Hypothalamus (tissue), 51 donors: ENCODE measurements at places on chromosomes 12 and 14.

DNA sequence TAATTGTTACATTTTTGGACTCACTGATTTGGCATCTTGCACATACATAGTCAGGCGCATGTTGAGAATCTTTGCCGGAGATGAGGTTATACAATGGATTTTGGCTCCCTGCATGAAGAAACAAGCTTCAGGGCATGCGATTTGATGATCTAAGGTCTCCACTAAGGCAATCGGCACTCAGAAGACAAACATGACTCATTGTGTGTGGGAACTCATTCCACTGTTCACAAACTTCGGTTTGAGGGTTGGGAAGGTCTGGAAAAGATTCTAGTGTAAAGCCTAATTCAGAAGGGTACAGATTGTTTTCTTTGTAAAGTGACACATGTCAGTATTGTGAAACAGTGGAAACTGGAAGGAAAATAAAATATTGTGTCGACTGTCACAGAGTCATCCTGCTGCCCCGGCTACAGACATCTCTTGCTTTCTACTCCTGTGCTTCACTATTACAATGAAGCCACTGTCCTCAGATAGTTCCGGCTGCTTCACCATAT is 192.6 kb upstream of the HMGA2 start:
- no peak for DNase-seq

DNA sequence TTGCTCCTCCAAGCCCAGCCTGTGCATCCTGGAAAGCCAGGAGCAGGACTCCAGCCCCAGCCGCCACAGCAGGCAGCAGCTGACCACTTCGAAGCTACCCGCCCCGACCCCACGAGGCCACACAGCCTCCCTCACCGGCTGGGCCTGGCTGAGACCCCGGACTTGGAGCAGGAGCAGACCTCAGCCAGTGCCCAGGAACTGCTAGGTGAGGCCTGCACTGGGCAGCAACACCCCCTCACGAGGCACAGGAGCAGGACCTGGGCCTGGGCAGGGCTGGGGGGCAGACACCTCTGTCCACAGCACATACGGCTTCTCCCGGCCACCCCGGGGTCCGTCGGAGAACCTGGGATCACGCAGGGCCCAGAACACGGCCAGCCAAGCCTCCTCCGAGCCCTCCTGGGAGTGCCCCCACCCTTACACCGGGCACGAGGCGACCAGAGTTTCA is 137.4 kb upstream of the C14orf180 start:
- DNase-seq = no peak

DNA sequence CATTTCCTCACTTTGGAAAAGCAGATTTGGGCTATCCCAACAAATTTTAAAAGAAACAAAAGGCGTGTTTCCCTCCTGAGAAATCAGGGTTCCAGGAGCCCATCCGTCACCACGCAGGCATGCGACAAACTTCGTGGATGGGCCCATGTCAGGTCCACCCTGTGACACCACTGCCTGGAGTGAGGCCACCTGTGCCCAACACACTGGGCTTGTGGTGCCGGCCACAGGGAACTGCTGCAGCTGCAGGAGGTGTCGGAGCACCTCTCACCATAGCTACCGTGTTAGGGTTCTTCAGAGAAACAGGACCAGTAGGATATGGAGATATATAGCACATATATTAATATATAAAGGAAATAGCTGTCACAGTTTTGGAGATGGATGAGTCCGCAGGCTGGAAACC is 53.0 kb upstream of the BCL11B start:
- no peak for DNase-seq

- DNase-seq = no peak
These were observed 364.8 kb downstream of the SNAPC1 start for GRCh38 chr14:62126879-62127478.

DNA sequence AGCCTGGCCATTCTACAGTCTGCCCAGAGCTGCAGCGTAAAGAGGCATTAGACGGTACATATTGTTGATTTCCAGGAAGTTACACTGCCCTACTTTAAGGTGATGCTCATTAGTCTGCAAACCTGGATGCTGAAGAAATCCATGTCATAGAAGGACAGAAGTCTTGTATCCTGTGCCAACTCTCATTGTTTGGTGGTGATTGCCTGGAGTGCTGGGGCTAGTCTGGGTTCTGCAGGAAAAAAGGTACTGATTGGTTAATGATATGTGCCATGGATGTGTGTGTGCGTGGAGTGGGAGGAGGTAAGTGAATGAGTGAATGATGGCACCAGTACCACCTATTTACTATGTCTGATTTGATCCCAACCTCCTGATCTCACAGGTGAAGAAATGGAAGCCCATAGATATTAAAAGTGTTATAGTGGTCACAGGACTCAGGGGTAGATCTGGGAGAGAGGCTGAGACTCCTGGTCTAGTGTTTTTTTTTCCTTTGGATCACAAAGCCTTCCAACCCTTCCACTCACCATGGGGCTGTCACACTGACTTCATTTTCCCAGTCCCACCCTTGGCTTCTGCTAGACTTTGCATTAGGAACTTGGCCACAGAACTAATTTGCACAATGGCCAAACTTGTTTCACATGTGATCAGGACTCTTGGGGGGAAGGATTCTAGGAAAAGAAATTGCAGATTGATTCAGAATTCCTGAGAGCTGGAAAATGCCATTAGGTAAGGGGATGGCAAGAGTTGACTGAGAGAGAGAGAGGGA is 96.1 kb downstream of the TMX1 start:
- DNase-seq = no peak

- no peak for DNase-seq
These were observed 4.8 kb downstream of the TGFB3 start for GRCh38 chr14:75976826-75977581.

- no peak for DNase-seq
These were observed 446.8 kb downstream of the AEBP2 start for GRCh38 chr12:19886065-19886464.

DNA sequence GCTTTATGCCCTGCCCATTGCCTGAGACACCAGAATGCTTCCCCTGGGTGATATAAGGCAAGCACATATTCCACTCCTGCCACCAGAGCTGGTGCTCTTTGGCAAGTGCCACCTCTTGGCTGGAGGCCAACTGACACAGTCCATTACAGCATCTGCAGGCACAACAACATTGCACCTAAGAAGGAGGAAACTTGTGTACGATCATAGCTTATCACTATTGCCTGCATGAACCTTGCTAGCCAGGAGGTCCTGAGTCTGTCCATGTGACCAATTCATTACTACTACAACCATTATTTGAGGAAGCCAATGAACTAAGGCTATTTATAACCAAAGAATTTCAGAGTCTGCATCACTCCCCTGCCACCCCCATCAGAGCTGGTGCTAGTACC is 119.8 kb upstream of the SCAF11 start:
- DNase-seq = no peak

GRCh38 chr12:61213646-61214045 is 1046.6 kb upstream of the USP15 start:
- DNase-seq = no peak

- DNase-seq = no peak
These were observed 285.2 kb downstream of the NAV3 start for GRCh38 chr12:78115889-78116288.

- DNase-seq = no peak
These were observed 9.5 kb downstream of the RITA1 start for GRCh38 chr12:113194971-113195391.

DNA sequence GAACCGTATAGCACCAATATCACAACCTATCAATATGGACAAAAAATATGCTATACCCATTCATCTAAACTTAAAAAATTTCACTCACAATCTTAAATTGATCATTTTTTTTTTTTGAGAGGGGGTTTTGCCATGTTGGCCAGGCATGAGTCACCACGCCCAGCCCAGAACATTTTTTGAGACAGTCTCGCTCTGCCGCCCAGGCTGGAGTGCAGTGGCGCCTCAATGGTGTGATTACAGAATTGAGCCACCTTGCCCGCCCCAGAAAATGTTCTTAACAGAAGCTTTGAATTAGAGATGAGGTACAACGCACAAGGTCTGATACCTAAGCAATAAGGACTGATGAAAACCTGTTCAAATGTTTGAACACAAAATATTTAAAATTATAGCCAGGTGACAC is 15.8 kb upstream of the ATP5F1B start:
- no peak for DNase-seq

- no peak for DNase-seq
These were observed 931.2 kb downstream of the NRXN3 start for GRCh38 chr14:79101388-79101787.

GRCh38 chr12:124790650-124791400 is 72.8 kb downstream of the SCARB1 start:
- no peak for DNase-seq

DNA sequence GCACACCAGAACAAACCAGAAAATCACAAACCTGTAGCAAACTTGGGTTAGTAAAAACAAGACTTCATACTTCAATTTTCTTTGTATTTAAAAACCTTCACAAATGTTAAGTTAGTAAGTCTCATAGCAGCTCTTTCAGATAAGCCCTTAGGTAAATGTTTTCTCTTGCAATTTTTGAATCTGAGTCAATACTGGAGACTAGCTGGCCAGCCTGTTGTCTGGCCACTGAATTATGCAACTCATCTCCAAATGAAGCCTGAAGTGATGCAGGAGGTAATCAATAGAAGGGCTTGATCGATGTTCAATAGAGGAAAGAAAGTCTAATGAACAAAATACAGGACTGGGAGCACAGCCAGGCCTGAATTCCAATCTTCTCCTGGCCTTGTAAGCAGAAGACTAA is 465.2 kb downstream of the LRIG3 start:
- DNase-seq = no peak

DNA sequence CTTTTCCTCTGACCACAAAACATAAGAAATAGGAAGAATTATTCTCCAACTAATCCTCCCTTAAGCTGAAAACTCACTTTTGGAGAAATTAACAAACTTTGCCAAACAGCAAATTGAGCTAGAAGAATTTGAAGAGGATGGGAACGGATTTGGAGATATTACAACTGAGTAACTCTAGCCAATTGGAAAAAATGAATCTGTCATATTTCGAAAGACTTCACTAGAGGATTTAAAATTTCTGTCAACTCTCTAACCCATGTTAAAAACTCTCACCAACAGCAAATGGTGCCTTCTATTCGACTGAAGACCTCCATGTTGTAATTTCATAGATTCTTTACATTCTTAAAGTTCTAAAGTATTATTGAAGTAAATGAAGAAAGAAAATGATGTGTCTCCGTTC is 414.2 kb downstream of the RMST start:
- DNase-seq = no peak

- DNase-seq = no peak
These were observed 72.3 kb upstream of the PSMC1 start for GRCh38 chr14:90184094-90184493.

- DNase-seq = no peak
These were observed 25.4 kb downstream of the CDC42BPB start for GRCh38 chr14:103031956-103032355.

DNA sequence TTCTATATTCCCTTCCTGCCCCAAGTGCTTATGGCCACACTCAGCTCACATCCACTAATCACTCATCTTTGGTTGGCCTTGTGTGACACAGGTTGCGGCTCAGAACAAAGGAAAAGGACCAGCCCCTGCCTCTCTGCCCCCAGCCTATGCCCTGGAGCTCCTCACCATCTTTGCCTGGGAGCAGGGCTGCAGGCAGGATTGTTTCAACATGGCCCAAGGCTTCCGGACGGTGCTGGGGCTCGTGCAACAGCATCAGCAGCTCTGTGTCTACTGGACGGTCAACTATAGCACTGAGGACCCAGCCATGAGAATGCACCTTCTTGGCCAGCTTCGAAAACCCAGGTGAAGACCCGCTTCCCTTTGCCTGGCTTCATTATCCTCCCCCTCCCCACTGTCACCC is 15.8 kb upstream of the OAS2 start:
- no peak for DNase-seq

DNA sequence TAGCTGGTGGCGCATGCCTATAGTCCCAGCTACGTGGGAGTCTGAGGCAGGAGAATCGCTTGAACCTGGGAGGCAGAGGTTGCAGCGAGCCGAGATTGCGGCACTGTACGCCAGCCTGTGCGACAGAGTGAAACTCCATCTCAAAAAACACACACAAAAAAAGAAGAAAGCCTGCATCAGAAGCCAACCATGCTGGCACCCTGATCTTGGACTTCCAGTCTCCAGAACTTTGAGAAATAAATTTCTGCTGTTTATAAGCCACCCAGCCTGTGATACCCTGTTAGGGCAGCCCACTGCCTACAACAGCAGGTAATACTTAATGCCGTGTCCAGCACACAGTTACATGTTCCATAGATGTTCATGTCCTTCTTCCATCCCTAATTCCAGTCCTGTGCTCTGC is 62.7 kb downstream of the NDUFA12 start:
- DNase-seq = no peak

- no peak for DNase-seq
These were observed 394.8 kb downstream of the LRFN5 start for GRCh38 chr14:42001431-42001830.

DNA sequence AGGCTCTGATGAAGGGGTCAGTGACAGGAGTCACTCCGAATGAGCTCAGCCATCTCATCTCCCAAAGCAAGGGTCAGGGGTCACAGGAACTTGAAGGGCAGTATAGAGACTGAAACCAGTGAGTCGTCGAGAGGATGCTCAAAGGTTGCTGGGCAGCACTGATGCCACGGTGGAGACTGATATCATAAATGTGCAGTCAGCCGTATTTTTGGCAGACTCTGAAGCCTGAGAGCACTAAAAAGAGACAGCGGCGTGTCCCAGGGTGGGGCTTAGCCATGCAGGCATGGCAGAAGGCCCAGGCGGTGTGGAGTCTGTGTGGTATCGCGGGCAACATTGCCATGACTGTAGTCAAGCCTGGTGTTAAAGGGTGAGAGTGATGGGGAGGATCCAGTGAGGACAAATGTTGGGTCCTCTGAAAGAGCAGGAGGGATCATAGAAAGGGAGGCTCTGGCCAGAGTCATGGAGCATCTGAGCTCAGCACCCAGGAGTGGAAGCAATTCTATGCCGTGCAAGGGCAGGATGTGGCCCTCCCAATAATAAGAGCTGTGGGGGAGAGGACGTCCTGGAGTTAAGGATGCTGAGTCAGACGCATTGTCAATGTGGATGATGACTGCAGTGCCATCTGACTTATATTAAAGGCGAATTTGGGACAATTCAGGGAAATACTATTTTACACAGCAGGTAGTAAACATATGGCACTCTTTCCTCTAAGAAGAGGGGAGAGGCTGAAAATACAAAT is 241.2 kb upstream of the FKBP4 start:
- DNase-seq = no peak

DNA sequence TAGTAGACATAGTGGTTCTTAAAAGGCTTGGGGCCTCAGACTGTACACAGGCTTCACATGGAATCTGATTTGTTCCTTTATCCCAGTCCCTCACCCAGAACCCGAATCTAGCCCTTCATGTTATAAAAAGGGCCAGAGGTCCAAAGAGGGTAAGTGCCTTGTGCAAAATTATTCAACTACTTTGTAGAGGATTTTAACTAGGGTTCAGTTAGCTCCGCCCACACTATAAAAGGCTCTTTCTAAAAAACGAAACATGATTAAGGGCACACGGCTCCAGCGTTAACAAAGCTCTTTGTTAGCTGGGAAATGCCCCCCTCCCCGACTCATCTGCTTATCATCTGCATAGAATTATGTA is 3.2 kb upstream of the SOCS2 start:
- no peak for DNase-seq
